Myocyte (in vitro differentiated cells): ENCODE measurements at places on chromosomes 6 and 20. TPM values are rescaled to one million over a fixed set of nuclear protein-coding genes. Genes with fewer than 3 reads are reported as not detected.

Gene ADNP
- total RNA-seq, result 17.5 and 22.5 TPM in 2 replicates

Gene CYP39A1
- total RNA-seq, result 0.24 and 1.4 TPM in 2 replicates

Gene CCND3
- total RNA-seq, result 169 and 170 TPM in 2 replicates

Gene CRISP3
- total RNA-seq, result not detected in 2 replicates

Gene C6orf52
- 0.75 TPM in 1 of 2 replicates, not detected in the other for total RNA-seq

Gene NOL4L
- 2.5 and 3.1 TPM in 2 replicates for total RNA-seq

Gene HDGFL1
- not detected in 2 replicates for total RNA-seq

DNA sequence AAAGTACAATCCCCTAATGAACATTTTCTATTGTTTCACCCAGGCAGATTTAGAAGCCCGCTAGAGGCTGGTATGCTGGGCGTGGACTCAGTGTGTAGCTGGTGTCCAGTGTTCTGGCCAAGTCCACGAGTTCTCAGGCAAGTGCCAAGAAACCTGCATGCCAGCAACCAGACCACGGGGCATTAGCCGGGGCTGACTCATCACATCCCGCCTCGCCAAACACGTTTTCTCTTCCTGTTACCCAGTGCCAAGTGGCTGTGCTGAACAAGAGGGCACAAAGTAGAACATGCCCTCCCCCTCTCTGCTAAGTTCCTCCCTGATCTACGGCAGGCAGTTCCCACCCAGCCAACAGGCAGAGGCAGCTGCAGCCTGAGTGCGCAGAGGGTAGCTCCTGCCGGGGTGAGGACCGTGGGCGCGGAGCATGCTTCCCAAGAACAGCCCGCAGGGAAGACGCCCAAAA, 29.6 kb downstream of the RAMACL start:
- peak; percentile 100 for DNase-seq

DNA sequence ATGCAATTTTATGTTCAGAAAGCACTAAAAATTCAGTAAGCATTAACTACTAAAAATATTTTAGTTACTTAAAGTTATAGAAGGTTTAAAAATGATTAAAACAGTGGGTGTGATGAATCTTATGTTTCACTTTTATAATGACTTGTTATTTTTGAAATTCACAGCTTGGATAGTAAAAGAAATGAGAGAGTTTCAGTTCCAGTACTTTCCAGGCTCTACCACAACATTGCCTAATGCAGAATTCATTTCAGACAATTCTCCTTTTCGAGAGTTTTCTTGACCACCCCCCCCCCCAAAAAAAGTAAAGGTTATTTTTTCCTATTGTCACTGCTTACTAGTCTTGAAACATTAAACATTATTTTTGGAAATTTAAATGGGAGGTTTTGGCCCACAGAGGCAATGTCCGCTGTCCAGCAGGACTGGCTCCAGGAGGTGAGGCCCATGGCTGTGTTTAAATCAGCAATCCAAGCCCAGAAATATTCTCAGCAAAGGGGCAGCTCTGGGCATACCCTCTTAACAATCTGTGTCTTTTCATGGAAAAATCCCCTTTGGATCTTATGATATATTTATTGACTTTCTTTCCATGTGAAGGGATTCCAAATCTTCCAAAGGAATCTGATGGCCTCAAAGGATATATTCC, 519.9 kb downstream of the MAFB start:
- no peak for DNase-seq

GRCh38 chr6:53461696-53462095, 83.2 kb downstream of the GCLC start:
- no peak for DNase-seq

DNA sequence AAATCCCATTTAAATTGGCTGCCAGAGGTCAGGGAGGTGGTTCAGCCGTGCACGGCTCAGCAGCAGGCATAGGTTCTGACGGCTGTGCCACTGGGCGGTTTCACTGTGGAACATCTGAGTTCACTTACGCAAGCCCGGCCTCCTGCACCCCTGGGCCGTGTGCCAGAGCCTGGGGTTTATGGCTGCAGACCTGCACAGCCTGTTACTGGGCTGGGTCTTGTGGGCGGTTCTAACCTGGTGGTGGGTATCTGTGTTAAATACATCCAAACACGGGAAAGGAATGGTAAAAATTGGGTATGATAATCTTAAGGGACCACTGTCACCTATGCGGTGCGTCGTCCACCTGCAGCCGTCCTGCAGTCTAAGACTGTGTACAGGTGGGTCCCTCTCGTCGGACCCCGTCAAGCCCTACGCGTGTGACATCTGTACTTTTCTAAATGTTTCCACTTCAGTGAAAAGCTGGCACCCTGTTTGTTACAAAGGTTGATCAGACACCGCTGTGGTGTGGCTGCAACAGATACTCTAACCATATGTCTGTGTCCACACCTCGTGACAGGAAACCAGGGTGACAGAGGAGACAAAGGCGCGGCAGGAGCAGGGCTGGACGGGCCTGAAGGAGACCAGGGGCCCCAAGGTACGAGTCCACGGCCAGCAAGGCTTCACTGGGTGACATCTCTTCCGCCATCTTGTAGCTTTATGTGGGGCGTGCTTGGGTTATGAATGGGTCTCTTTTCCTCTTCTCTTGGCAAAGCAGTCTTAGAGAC, 21.5 kb downstream of the COL9A3 start:
- no peak for DNase-seq

DNA sequence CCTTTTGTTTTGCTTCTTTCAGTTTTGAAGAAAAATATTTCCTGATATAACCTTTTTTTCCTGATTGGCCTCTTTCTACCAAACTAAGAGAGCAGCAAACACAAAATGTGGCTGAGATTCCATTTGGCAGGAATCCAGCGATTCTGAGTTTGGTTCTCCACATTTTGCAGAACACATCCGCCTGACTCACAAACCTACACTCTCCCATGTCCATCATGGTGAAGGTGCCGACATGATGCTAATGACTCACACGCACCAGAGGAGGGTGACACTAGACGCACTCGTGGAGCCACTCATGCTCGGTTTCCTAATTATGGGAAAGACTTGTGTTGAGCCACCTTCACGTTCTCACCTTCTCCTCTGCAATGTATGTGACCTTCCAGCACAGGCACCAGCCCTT, 45.9 kb upstream of the DUSP22 start:
- DNase-seq, result no peak

DNA sequence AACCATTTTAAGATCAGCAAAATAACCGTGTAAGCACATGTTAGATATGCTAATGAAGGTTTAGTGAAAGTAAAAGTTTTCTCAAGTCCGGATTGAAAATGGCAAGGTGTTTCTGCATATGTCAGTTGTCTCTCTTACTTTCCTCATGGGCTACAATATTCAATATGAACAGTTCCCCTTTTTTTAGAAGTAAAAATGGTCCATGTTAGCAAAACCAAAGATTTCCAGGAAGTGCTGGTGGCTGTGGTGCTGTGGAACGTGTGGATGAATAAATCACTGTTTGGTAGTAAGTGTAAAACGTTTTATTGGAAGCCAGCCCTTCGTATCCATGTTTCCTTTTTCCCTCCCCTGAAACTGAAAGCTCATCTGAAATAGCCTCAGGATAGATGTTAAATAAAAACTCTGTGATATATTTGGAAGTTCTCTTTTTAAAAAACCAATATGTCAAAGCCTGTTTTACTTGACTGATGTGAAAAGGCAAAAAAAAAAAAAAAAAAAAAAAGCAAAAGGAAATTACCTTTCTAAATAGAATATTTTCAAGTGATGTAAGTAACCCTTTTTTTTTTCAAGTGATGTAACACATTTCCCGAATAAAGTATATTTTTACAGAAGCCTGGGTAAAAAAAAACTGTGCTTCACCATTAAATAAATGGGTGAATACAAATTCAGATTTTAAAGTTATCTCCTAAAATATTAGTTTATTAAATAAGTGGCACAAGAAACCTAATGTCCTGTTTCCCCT, 41.9 kb downstream of the PLEKHG1 start:
- DNase-seq, result no peak

GRCh38 chr20:63873477-63873971, 8.5 kb downstream of the TPD52L2 start:
- no peak for DNase-seq

DNA sequence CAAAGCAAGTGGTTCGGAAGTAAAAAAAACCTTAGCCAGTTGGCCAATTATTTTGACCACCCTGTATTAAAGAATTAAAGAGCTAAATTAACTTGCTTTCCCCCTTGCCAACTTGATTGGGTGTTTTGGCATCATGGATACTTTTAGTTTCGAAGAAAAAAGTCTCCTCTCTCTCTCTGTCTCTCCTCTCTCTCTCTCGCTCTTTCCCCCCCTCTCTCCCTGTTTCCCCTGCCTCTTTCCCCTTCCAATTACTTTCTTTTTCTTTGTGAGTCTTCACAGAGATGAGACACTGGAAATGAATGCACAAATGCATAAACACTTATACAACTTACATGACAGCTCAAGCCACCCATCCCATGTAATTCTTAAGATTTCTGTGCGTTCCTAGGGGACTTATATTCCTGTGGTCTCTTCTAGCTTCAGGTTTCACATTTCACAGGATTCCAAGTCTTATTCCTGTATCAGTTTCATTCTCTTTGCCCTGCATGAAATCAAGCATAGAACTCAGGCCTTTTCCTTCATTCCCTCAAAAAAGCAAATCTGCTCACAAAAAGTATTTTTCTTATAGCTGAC, 32.9 kb upstream of the EYA4 start:
- peak; percentile 66 for DNase-seq

GRCh38 chr20:35111141-35111888, 18.7 kb upstream of the TRPC4AP start:
- DNase-seq, result peak; percentile 74

DNA sequence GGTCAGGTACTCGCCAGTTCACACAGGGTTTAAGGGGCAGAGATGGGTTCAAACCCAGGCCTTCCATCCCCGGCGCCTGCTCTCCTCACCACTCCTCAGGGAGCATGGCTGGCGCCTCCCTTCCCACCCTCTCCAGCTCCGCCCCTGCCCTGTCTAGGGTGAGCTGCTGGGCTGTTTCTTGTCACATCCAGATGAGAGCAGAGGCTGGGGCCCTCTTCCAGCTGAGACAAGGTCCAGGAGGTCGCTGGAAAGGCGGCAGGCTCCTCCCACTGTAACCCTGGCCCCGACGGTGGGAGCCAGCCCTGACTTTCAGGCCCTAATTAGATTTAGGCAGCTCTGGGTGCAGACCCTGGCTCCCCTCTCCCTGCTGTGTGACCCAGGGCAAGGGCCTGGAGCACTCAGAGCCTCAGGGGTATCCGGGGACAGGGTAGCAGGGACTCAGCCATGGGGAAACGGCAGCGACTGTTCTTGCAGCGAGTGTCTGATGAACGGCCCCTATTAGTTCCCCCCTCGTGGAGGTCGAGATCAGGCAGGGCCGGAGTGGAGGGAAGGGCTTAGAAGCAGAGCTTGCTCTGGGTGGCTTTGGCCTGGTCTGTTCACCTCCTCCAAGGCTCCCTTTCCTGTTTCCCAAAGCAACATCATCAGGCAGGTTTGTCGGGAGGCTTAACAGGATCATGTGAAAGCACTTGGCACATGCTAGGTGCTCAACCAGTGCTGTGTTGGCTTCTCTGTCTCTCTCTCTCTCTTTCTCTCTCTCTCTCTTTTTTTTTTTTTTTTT, 33.4 kb downstream of the SNAI1 start:
- no peak for DNase-seq

DNA sequence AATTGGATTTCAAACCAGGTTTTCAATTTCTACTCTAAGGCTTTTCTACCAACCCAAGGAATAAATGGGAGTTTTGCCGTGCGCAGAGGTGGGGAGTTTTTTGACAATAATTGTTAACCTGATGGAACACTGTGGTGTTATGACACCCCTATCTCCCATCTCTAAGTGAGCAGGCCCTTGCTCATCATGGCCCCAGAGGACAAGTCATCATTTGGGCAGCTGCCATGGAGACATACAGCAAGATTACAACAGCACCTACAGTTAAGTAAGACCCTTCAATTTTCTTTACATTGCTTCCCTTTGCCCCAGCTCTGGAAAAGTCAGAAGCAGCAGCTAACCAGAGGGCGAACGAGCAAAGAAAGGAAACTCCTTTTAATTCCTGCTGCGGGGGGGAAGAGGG, 54.3 kb downstream of the ADGRF5 start:
- no peak for DNase-seq

- DNase-seq, result peak; percentile 82
Observed at GRCh38 chr6:33297956-33298772, 578 bp downstream of the RGL2 start.

DNA sequence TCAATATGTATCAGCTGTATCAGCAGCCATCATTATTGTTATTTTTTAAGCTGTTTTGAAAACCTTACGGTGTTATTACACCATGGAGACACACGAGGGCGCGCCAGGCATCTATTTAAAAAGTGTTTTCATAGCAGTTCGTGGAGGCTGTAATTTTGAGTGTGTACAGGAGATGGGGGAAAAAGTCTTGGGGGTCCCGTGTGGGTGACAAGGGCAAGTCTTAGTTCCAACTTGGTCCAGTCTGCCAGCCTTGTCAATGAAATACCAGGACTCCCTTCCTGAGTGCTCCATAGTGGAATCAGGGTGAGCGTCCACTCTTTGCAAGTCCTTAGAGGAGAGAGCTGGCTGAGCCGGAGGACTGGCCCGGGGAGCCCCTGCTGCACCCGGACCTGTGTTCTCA, 43.3 kb downstream of the SLC2A10 start:
- DNase-seq, result peak; percentile 70

DNA sequence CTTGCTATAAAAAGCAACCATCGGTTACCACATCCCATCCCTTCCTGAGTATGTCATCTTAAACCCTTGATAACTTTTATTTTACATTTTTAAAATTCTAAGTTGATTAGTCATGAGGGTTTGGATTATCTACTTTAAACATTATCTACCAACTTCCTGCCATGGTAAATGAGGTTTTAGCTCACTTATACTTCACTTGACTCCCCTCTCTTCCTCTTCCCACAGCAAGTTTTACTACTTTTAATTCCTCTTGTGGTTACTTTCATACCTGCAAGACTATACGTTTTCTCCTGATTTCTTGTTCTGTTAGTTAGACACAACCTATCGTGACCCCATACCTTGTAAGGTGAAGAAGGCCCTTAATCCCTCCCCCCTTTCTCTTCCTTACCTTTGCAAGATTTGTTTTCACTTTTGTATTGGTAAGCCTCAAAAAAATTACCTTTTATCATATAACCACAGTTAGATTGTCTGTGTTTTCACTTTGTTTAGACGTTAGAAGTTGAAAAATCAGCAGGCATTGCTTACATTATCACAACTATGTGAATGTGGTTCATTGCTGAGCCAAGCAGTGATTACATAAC, 60.1 kb upstream of the OGFRL1 start:
- no peak for DNase-seq

DNA sequence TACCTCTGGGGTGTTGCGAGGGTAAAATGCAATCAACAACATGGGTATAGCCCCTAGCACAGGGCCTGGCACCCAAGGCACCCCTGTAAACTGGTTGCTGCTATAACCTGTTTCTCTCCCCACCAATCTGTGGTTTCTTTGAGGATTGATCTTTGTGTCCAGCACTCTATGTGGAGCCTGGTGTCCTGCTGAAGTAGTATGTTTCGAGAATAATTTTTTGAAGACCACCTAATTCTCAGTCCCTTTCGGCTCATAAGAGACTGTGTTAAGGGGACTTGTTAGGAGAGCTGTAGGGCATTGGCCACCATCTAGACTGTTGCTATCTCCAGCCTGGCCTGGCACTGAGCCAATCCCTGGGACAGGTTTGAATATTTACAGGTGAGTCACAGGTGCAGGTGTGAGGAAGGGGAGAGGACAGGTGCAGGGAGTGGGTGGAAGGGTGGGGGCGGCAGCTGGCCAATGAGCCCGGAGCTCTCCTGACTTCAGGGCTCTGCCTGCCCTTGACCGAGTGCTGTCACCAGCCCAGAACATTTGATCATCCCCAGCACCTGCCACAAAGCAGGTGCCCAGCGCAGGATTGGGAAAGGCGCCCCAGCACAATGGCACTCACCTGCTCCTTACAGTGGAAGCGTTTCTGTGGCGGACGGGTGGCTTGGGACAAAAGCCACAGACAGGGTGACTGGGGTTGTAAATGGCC, 8.1 kb upstream of the C20orf144 start:
- DNase-seq, result peak; percentile 46
